ENCODE measurements at places on chromosomes 1 and 21. TPM values are rescaled to one million over a fixed set of nuclear protein-coding genes. Genes with fewer than 3 reads are reported as not detected.

Gene NID1
- 20.5 TPM for total RNA-seq

Gene NBPF6
- total RNA-seq, result 3.6 TPM

Gene COL8A2
- total RNA-seq, result 1.1 TPM

Gene CSDE1
- 294 TPM for total RNA-seq

GRCh38 chr1:31769720-31770390 lies 5.7 kb upstream of the ADGRB2 start:
- no peaks in the 10 kb centered on the region for H3K36me3 ChIP-seq
- no peak for DNase-seq
- H3K4me1 ChIP-seq, result peaks cover 20% of the 10 kb centered on the region
- no peaks in the 10 kb centered on the region for H3K27me3 ChIP-seq
- H3K4me3 ChIP-seq, result no peak overlapping the region

DNA sequence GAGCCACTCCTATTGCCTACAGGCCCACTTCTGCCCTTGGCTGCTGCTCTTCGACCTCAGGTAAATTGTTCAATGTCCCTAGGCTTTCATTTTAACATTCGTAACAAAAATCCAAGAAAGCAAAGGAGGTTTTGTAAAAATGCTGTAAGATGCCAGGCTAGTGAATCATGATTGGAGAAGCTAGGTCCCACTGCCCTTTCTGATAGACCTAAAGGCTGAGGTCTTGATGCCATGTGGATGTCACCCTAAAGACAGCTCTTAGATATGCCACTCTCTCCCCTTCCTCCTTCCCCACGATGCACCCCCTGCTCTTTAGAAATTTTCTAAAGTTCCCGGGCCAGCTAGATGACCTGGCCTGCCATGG lies 9.9 kb upstream of the TMEM39B start:
- H3K4me3 ChIP-seq, result no peak overlapping the region
- H3K27me3 ChIP-seq, result no peaks in the 10 kb centered on the region
- DNase-seq, result no peak
- H3K36me3 ChIP-seq, result no peaks in the 10 kb centered on the region
- H3K4me1 ChIP-seq, result peaks cover 4% of the 10 kb centered on the region

- H3K27ac ChIP-seq, result peak overlapping the region; percentile 82
- peak overlapping the region; percentile 85 for H3K4me3 ChIP-seq
- no peak for DNase-seq
- H3K36me3 ChIP-seq, result no peaks in the 10 kb centered on the region
Observed at GRCh38 chr1:112397841-112398240, 1.8 kb downstream of the CTTNBP2NL start.

GRCh38 chr1:233240829-233241682 lies 54.5 kb downstream of the PCNX2 start:
- H3K36me3 ChIP-seq, result no peaks in the 10 kb centered on the region
- peak; percentile 67 for DNase-seq
- no peak overlapping the region for H3K27ac ChIP-seq
- no peak overlapping the region for H3K4me3 ChIP-seq
- no peaks in the 10 kb centered on the region for H3K4me1 ChIP-seq

GRCh38 chr21:34094949-34095348 lies 21.6 kb downstream of the MRPS6 start:
- H3K36me3 ChIP-seq, result no peaks in the 10 kb centered on the region
- no peaks in the 10 kb centered on the region for H3K27me3 ChIP-seq
- no peak overlapping the region for H3K4me3 ChIP-seq
- no peak for DNase-seq
- no peak overlapping the region for H3K27ac ChIP-seq

DNA sequence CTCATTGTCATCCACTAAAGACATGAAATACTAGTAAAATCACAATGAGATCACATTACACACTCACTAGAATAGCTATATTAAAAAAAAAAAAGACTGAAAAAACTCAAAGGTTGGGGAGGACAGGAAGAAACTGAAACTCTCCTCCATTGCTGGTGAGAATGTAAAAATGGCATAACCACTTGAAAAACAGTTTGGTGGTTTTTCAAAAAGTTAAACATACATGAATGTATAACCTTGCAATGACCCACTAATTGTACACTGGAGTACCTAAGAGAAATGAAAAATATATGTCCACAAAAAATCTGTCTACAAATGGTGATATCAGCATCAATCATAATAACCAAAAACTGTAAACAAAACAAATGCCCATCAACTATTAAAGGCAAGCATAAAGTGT lies 44.0 kb downstream of the NRIP1 start:
- H3K36me3 ChIP-seq, result no peaks in the 10 kb centered on the region
- no peaks in the 10 kb centered on the region for H3K4me1 ChIP-seq
- no peak overlapping the region for H3K4me3 ChIP-seq
- no peak for DNase-seq
- H3K27me3 ChIP-seq, result no peaks in the 10 kb centered on the region

DNA sequence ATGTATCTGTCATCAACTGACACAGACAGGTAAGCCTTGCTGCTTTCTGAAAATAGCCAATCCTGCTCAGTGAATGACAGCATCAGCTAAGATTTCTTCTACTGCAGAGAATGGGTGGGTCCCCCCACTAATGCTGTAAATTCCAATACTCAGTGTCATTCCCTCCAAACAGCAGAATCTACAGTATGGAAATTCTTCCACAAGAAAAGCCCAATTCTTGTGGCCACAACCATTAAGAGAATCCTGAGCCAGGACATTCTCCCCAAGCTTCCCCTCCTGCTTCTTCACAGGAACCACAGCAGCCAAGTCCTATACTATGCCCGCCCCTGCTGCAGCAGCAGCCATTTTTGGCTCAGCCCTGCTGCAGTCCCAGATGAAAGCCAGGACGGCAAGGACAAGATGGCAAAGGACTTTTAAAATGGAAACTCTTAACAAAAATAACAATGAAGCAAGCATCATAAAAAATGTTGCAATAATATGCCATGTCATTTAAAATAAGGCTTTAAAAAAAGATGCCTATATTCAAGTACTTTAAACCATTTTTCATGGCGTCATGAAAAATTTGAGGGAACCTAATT lies 26.8 kb downstream of the EIF4G3 start:
- H3K27ac ChIP-seq, result peak overlapping the region; percentile 38
- DNase-seq, result no peak
- no peak overlapping the region for H3K4me3 ChIP-seq

- H3K36me3 ChIP-seq, result no peaks in the 10 kb centered on the region
- H3K27ac ChIP-seq, result no peak overlapping the region
- DNase-seq, result peak; percentile 43
Observed at GRCh38 chr1:228341814-228342626, 64.6 kb downstream of the TRIM11 start.

GRCh38 chr1:220552672-220553260 lies 24.8 kb downstream of the MARK1 start:
- H3K4me3 ChIP-seq, result no peak overlapping the region
- no peaks in the 10 kb centered on the region for H3K27me3 ChIP-seq
- no peak for DNase-seq
- no peaks in the 10 kb centered on the region for H3K36me3 ChIP-seq

GRCh38 chr1:22223176-22223575 lies 80.3 kb upstream of the WNT4 start:
- H3K4me1 ChIP-seq, result no peaks in the 10 kb centered on the region
- H3K27ac ChIP-seq, result no peak overlapping the region
- no peaks in the 10 kb centered on the region for H3K27me3 ChIP-seq
- no peaks in the 10 kb centered on the region for H3K36me3 ChIP-seq
- DNase-seq, result no peak

DNA sequence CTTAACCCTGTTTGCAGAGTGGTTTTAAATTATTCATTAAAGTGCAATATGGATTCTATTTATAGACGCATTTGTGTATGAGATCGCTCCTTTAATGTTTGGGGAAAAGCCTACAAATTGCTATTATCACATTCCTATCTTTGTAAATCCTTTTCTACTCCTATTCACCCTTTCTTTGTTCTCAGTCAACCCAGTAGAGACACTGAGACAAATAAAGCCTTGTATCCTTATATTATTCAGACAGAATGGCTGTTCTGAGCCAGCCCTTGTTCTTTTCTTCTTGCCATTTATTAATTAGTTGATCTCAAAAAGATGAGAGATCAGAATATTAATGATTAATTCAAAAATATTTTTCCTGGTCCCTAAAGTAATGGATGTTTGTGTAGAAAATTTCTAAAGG lies 8.4 kb downstream of the PCBP3 start:
- H3K4me1 ChIP-seq, result no peaks in the 10 kb centered on the region
- H3K27me3 ChIP-seq, result no peaks in the 10 kb centered on the region
- no peak overlapping the region for H3K27ac ChIP-seq
- no peak for DNase-seq
- no peak overlapping the region for H3K4me3 ChIP-seq

GRCh38 chr1:36528361-36529349 lies 45.9 kb upstream of the CSF3R start:
- no peaks in the 10 kb centered on the region for H3K4me1 ChIP-seq
- H3K4me3 ChIP-seq, result no peak overlapping the region
- H3K36me3 ChIP-seq, result no peaks in the 10 kb centered on the region
- no peak overlapping the region for H3K27ac ChIP-seq
- H3K27me3 ChIP-seq, result no peaks in the 10 kb centered on the region

- H3K36me3 ChIP-seq, result no peaks in the 10 kb centered on the region
- DNase-seq, result no peak
- no peaks in the 10 kb centered on the region for H3K27me3 ChIP-seq
- no peak overlapping the region for H3K4me3 ChIP-seq
Observed at GRCh38 chr21:35646606-35647005, 413.7 kb downstream of the SETD4 start.

DNA sequence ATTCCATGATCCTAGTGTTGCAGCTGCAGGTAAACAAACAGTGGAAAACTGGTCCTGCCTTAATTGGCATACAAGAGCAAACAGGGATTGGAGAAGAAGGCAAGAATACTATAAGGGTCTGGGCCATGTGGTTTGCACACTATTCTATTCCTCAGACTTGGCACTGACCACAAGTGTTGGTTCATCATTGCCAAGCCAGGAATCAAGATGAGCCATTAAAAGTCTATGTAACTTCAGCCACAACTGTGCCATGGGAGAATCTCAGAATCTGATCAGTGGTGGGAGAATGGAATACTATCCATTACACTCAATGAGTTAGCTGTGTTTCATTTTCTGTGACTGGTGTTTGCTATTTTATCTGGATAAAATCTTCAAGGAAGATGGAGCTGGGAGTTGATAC lies 26.2 kb upstream of the FCER1A start:
- peaks cover 9% of the 10 kb centered on the region for H3K4me1 ChIP-seq
- no peaks in the 10 kb centered on the region for H3K36me3 ChIP-seq
- no peak overlapping the region for H3K27ac ChIP-seq
- no peak overlapping the region for H3K4me3 ChIP-seq
- no peaks in the 10 kb centered on the region for H3K27me3 ChIP-seq

GRCh38 chr21:46431448-46431847 lies 27.2 kb upstream of the DIP2A start:
- no peak overlapping the region for H3K27ac ChIP-seq
- no peaks in the 10 kb centered on the region for H3K4me1 ChIP-seq
- peaks cover 86% of the 10 kb centered on the region for H3K36me3 ChIP-seq
- H3K27me3 ChIP-seq, result no peaks in the 10 kb centered on the region
- no peak overlapping the region for H3K4me3 ChIP-seq

DNA sequence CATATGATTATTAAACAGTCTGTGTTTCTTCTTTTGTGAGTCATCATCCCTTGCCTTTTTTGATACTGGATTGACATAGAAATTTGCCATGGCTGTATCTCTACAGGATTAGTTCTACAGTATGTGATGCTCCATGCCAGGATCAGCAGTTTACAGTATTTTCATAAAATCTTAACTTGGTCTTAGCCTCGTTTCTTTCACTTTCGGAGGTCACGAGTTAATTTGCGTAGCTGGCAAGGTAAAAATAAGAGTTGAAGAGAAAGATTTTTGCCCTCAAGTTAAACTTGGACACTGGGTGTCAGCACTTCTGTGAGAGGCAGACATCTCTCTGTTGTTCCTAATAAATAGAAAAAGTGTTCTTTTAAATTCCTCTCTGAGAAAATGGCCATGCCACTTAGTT lies 79.1 kb downstream of the CACNA1E start:
- H3K4me1 ChIP-seq, result no peaks in the 10 kb centered on the region
- H3K27ac ChIP-seq, result no peak overlapping the region
- no peaks in the 10 kb centered on the region for H3K27me3 ChIP-seq
- DNase-seq, result no peak
- H3K4me3 ChIP-seq, result no peak overlapping the region

DNA sequence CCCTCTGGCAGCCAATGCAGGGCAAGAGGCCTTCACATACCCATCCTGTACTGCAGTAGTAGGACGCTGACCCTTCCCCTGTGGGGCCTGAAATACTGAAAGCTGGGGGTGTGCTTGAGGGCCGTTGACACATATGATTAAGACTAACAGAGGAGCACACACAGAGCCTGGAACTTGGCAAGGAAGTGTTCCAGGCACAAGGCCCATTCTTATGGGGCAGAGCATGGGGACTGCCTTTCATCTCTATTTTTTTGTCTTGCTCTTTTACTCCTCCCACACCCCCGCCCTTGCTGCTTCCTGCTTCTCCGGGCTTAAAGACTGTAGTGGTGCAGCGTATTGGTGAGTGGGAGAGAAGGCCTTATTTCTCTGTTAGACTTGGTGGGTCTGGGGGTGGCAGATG lies 137.4 kb downstream of the BACH1 start:
- no peak overlapping the region for H3K27ac ChIP-seq
- DNase-seq, result peak; percentile 29
- H3K4me1 ChIP-seq, result no peaks in the 10 kb centered on the region
- no peaks in the 10 kb centered on the region for H3K36me3 ChIP-seq
- no peaks in the 10 kb centered on the region for H3K27me3 ChIP-seq
- no peak overlapping the region for H3K4me3 ChIP-seq

- H3K27me3 ChIP-seq, result no peaks in the 10 kb centered on the region
- H3K27ac ChIP-seq, result no peak overlapping the region
- no peaks in the 10 kb centered on the region for H3K4me1 ChIP-seq
Observed at GRCh38 chr1:1050577-1051052, 23.5 kb downstream of the RNF223 start.

DNA sequence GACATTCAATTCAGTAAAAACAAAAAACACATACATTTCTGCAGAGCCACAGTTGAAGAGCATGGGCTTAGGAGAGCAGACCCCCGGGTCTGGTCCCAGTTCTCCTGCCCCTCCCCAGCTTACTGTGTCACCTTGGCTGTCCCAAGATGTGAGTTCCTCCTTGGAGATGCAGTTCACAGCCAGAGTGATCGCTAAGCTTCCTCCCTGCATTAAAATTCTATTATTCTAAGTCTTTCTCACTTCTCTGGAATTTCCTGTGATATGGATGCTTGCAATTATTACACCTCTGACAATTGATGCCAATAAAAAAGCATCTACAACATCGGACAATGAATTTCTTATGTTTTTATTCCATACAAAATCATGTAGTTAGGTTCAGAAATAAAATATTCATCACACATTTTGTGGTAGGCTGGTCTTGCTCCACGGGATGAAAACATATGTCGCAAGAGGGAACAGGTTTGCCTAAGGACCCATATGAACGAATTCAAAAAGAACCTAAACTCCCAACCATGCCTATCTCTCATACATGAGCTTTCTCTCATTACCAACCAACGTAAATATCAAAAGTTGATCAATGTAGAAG lies 328.5 kb upstream of the RUNX1 start:
- H3K4me3 ChIP-seq, result no peak overlapping the region
- H3K27me3 ChIP-seq, result no peaks in the 10 kb centered on the region
- no peak for DNase-seq
- H3K36me3 ChIP-seq, result no peaks in the 10 kb centered on the region

GRCh38 chr1:86640161-86640670 lies 64.2 kb upstream of the SH3GLB1 start:
- H3K27ac ChIP-seq, result no peak overlapping the region
- H3K4me1 ChIP-seq, result no peaks in the 10 kb centered on the region
- no peak overlapping the region for H3K4me3 ChIP-seq
- no peaks in the 10 kb centered on the region for H3K36me3 ChIP-seq
- no peak for DNase-seq
